Osteoblast (primary cell): ENCODE measurements at places on chromosomes 7 and 10. TPM values are rescaled to one million over a fixed set of nuclear protein-coding genes. Genes with fewer than 3 reads are reported as not detected.

DNA sequence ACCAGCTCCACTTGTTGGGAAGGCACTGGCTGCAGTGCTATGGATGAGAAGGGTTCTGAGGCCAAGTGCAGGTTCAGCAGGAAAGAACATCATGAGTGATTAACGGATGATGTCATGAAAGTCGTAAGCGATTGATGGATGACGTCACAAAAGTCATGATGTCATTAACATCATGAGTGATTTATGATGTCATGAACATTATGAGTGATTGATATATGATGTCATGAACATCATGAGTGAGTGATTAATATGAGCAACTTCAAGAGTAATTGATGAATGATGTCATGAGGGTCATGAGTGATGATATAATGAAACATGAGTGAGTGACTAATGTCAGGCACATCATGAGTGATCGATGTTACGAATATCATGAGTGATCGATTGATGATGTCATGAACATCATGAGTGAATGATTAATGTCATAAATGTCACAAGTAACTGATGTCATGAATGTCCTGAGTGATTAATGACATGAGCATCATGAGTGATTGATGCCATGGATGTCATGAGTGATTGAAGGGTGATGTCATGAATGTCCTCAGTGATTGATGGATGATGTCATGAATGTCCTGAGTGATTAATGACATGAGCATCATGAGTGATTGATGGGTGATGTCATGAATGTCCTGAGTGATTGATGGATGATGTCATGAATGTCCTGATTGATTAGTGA, 185.6 kb downstream of the PAXIP1 start:
- no peak for DNase-seq

DNA sequence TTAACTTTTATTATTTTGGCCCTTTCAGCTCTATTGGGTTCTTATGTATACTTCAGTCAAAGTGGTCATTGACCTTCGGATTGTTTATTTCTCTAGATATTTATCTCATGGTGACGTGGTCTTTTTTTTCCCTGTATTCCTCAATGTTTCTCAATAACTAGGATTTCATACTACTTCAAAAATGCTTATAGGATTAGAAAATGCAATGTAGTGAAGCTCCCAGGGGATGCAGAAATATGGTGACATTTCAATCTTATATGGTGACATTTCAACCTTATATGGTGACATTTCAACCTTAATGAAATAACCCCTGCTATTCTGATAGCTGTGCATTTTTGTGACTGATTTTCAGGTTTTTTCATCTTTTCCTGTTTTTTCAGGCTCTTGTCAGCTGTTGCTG, 51.4 kb downstream of the CHRM2 start:
- DNase-seq = no peak

- DNase-seq = no peak
Measured at GRCh38 chr7:73345538-73345937, 17.6 kb downstream of the FKBP6 start.

DNA sequence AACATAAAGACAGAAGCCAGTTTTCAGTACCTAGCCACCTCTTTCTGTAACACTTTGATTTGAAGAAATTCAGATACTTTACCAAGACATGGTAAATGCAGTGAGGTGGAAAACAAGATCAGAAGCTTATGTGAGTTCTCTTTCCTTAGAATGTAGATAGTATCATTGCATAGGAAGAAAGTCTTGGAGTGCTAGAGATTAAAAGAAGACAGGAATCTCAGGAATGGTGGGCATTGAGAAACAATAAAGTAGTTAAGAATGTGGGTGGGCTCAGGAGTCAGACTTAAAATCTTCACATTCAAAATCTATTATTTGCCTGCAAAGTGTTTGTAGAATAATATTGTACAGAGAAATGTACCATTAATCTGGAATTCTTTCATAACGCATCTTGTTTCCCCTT, 58.9 kb downstream of the POLL start:
- no peak for DNase-seq

DNA sequence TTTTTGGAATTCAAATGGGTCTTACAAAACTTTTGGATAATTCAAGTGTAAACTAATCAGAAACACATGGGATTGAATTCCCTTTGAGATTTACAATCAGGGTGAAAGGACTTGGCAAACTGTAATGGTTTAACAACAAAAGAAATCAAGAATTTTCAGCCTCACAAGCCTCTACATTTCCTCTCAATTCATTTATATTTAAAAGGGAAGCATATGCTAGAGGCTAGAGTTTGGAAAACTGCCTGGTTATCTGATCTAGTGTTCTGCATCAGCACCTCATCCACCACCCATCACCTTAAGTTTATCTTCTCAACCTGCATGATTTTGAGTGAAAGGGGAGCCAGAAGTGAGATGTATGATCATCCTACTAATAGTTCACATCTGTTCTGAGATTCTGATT, 120.7 kb downstream of the TES start:
- no peak for DNase-seq

DNA sequence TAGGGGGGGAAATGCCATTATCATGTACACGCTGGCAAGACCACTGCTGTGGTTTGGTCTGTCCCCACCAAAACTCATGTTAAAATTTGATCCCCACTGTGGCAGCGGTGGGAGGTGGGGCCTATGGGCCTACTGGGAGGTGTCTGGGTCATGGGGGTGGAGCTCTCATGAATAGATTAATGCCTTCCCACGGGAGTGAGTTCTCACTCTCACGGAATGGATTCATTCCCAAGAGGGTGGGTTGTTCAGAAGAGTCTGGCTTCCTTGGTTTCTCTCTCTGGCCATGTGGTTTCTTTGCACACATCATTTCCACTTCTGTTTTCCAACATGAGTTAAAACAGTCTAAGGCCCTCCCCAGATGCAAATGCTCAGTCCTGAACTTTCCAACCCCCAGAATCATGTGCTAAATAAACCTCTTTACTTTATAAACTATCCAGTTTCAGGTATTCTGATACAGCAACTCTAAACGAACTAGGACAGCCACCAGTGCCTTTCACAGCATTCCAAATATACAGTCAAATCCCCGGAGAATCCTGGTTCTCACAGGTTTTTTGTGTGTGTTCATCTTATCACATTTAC, 44.3 kb downstream of the SMURF1 start:
- peak; percentile 45 for DNase-seq

GRCh38 chr10:113232928-113233511, 283.0 kb downstream of the TCF7L2 start:
- no peak for DNase-seq

DNA sequence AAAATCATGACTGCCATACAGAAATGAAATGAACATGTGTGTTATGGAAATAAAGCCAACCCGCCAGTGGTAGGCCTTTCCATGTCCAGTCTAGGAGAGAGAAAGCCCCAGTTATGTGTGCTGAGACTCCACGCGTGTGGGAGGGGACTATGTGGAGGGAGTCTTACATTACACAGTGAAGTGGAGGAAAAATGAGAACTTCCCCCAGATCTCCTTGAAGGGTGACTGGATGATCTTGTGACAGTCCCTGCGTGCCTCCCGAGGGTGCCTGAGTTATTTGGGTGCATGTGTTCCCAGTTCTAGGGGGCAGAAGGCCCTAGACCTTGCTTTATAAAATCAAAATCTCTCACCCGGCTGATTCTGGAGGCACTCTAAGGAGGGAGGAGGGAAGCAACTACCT, 24.2 kb downstream of the UPP1 start:
- no peak for DNase-seq

GRCh38 chr7:129385598-129385997, 48.6 kb upstream of the STRIP2 start:
- DNase-seq = no peak

The PNLIPRP1 gene
- not detected in 2 replicates for total RNA-seq

DNA sequence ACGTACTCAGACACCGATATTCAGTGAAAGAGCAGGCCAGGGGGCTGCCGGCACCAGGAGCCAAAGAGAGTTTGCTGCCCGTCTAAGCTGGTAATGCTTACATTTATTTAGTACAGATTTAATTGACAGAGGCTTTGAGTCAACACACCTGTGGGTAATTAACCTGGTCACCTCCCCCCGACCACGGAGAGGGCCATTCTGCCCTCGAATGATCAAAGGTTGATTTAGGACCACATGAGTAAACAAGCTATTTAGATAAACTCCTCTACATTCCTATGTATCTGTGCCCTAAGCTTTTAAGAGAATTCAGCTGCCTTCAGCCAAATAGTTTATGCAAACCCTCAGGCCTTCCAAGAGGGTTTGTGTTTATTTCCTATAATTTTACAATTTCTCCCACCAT, 164.8 kb downstream of the IPMK start:
- DNase-seq = no peak

The LEP gene
- under 0.01 and 0.36 TPM in 2 replicates for total RNA-seq

- DNase-seq = no peak
Measured at GRCh38 chr7:36741866-36742265, 17.6 kb upstream of the AOAH start.

- DNase-seq = peak; percentile 36
Measured at GRCh38 chr10:97059006-97059871, 126.5 kb downstream of the SLIT1 start.

- DNase-seq = no peak
Measured at GRCh38 chr10:73971636-73972354, 26.1 kb upstream of the VCL start.

The FFAR4 gene
- not detected in 2 replicates for total RNA-seq

The NPSR1 gene
- total RNA-seq = not detected in 2 replicates

DNA sequence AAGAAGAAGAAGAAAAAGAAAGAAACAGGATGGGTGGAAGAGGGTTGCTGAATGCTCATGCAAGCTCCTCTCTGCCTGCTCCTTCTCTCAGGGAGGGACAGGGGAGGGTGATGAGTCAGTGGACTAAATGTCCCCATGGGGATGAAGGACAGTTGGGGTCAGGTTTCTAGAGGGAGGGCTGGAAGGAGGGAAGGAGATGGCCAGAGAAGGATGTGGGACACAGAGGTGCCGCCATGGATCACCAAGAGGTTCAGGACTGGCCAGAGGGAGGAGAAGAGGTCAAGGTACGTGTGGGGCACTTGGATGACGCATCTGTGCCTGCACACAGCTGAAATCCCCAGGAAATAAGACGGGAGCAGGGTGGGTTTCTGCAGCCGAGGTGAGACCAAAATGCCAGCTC, 88.9 kb upstream of the GTF2I start:
- DNase-seq = peak; percentile 62

GRCh38 chr7:38451840-38452239, 178.4 kb upstream of the TARP start:
- DNase-seq = no peak

- DNase-seq = peak; percentile 73
Measured at GRCh38 chr7:33743594-33743993, 161.7 kb upstream of the BMPER start.

DNA sequence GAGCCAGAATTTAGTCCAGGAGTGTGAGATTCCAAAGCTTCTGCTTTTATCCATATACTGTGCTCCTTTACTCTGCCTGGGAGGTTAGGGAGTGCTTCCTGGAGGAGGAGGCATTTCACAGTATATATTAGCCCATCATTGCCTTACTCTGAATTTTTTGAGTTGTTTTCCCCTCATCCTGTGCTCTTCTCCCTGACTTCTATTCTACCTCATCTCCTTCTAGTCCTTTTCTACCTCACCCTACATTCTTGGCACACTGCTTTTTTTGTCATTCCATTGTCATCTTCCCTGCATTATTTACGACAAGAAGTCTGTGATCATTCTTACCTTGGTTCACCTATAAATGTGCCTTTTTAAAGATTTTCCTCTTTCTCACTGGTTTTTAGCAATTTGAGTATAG, 21.3 kb downstream of the STK17A start:
- DNase-seq = no peak

The AS3MT gene
- total RNA-seq = 6.2 and 8.0 TPM in 2 replicates

DNA sequence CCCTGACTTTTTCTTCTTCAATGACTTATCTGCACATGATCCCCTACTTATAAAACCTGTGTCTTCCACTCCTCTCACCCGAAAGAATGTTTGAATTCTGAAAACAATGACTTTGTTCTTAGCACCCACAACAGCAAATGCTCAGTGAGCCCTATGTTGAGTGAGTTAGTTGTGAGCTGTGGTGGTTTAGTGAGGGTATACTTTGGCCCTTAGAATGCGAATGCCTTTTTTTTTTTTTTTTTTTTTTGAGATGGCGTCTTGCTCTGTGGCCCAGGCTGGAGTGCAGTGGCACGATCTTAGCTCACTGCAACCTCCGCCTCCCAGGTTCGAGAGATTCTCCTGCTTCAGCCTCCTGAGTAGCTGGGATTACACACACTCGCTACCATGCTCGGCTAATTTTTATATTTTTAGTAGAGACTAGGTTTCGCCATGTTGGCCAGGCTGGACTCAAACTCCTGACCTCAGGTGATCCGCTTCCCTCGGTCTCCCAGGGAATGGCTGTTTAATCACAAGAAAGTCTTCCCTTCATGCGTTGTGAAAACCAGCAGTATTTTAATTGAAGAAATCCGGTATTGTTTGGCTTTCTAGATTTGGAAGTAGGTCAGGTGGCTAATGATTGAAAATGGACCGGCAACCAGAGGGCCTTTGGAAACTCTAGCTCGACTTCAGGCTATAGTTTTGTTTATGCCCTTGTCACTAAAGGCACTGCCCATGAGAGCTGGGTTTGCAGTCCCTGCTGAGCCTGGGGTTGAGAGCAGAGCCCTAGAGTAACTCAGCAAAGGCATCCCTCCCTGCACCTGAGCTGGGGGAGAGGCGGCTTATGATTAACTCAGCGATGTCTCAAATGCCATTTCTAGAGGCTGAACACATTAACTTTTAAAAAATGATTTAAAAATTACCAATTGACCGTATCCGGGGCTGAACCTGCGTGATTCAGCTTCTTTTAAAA, 41.3 kb downstream of the CUX1 start:
- DNase-seq = no peak

DNA sequence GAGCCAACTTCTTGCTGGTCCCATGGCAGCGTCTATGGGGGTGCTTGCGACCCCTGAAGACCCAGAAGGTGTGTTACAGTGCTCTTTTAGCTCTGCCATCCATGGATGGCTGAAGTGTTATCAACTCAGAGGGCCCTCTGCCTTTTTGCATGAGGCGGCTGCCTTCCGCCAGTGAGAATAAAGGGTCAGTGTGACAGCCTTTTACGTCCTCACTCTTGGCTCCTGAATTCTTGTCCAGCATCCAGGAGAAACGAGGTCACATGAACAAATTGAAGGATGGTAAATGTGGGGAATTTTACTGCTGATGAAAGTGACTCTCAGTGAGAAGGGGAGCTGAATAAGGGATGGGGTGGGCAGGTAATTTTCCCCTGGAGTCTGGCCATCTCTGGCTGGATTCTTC, 24.1 kb downstream of the SSMEM1 start:
- no peak for DNase-seq

DNA sequence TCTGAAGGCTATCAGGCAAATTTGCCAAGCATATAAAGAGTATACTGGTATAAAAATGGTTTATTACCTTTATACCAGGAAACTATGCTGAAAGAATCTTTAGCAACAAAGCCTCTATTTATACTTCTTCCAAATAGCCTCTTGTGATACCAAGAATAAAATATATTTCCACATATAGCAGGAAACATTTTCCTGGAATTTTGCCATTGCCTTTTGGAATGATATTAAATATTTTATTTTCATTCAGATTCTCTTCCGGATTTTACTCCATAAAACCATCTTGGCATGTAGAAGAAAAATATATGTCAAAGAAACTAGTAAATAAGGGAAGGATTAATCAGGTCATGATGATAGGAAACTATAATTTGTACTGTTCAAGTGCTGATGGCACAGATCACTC, 17.7 kb downstream of the SOSTDC1 start:
- no peak for DNase-seq

The ZWINT gene
- 3.6 and 6.8 TPM in 2 replicates for total RNA-seq

The TAS2R4 gene
- total RNA-seq = 1.4 and 2.9 TPM in 2 replicates
